T-helper 9 cell (primary cell): ENCODE measurements at places on chromosomes 4 and X.

DNA sequence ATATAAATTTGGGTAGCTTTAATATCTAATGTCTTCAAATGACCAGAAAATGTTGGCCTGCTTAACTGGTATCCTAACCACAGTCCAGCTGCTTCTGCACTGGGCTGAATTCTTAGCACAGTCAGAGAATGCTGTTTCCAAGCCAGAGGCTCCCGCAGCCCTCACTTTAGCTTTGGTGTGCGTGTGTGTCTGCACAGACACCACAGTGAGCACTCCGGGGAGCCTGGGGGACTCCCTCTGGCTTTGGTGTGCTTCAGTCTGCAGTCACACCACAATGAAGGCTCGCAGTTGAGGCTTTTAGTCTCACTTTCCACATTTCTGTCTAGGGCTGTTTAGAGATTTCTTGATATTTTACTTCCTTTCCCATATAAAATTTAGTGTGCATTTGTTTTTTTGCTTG is 53.6 kb downstream of the APOO start:
- DNase-seq, result no peak

DNA sequence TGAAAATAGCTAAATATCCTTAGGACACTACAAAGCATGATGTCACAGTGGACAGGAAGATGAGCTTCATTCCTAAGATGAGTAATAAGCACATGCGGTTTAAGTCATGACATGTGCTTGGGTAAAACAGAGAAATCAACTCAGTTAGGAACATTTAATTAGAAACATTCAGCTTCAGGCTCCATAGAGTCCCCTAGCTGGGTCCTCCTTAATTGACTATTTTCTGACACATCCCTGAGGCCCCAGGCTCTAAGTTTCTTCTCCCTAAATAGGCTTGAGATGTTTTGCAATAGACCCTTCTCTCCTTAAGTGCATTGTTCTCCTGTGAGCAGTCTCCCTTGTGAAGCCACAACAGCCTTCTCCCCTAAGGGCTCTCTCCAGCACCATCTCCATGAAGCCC is 70.4 kb upstream of the ANXA3 start:
- DNase-seq, result no peak

DNA sequence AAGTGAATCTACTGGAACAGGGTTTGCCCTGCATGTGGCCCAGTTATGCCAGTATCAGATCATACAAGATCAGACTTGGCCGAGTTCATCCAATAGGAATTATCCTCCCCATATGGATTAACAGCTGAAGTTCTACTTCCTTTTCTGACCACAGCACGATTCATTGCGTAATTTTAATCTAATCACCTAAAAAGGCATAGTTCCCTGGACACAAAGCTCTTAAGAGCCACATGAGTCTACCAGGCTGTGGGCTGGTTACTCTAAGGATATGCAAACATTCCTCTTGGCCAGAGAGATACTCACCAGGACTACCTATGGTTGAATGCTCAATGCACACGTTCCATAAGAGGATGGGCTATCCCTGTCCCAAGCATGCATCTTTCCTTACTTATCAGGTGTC is 46.9 kb downstream of the CHST7 start:
- DNase-seq, result no peak

DNA sequence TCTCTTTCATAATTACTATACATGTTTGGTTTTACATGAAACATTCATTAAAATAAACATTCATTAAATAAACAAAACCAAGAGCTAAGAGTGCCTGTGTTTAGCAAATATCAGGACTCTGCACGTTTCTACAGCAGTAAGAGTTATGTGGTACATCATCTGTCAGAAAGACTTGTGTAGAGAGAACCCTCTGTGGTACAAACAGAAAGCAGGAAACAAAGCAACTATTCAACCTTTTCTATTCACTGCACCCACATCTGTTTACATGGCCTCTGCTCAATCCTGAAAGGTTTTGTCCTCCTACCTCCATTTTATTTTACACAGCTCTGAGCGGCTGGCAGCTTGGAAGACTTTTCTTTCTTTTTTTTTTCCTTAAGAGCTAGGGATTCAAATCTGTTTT is 90.7 kb upstream of the PCDH18 start:
- DNase-seq, result no peak

GRCh38 chrX:39729981-39730661 is 367.6 kb downstream of the BCOR start:
- DNase-seq, result no peak

DNA sequence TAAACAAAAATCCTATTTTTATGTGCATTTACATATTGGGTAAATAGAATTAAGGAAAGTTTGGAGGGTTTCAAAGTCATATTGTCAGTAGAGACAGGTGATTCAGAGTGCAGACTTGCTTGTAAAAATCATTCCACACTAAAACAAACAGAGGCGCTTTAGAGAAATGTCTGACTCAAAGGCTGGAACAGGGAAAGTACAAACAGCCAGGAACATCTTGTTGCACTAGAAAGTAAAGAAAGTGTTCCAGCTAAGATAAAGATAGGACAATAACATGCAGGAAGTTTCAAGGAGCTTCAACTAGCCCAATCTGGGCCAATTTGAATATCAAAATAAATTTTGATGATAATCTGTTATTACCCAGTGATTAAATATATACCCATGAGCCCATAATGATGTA is 16.4 kb upstream of the NUDT10 start:
- DNase-seq, result no peak

GRCh38 chr4:74449571-74450297 is 4.8 kb downstream of the AREG start:
- no peak for DNase-seq

- DNase-seq, result no peak
These were observed 964.9 kb upstream of the GRIA3 start for GRCh38 chrX:122219226-122219625.

- DNase-seq, result no peak
These were observed 3.7 kb downstream of the EREG start for GRCh38 chr4:74368596-74368995.

DNA sequence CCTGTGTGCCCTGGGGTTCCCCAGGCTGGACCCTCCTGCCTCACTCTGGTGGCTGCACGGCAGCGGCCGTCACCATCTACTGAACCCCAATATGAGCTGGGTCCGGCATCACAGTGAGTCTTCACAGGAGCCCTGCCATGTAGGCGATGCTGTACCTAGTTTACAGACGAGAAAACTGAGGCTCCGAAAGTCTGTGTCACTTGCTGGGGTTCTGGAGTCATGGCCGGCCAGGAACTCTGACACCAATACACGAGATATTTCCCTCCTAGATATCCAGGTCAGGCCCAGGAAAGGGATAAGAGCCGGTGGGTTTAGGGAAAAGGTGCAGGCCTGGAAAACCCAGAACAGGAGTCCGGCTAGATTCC is 74.4 kb downstream of the HTRA3 start:
- no peak for DNase-seq

DNA sequence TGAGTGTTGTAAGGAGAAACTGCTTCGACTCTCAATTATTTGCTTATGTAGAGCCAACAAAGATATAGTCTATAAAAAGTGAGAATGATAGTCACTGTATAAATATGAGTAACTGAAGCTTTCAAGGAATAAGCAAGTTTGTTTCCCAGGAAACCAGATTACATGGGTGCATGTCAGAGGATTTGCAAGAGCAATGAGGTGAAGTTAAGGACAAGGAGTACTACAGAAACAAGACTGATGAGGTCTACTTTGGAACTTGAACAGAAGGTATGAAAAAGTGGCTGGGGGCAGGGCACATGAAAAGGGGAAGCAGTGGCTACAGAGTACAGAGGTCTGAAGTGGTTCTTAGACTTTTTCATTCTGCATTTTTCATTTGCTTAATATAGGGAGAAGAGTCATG is 321.0 kb upstream of the CXXC4 start:
- DNase-seq, result no peak

GRCh38 chrX:37349221-37350033 is at the start of gene PRRG1:
TSS of gene PRRG1 (plus strand) at chrX:37349364. CDS start at chrX:37406250, 56,886 bp downstream.
- DNase-seq, result no peak
